ENCODE measurements at places on chromosomes 4 and X.

GRCh38 chr4:172727631-172728030 is 441.0 kb upstream of the GALNT7 start:
- no peak for DNase-seq

GRCh38 chr4:54082168-54082567 is 17.8 kb upstream of the CHIC2 start:
- no peak for DNase-seq

GRCh38 chrX:131987252-131987651 is 35.9 kb upstream of the STK26 start:
- no peak for DNase-seq

- no peak for DNase-seq
Measured at GRCh38 chr4:24683116-24683515, 98.8 kb upstream of the DHX15 start.

- no peak for DNase-seq
Measured at GRCh38 chrX:96692454-96692853, 7.8 kb downstream of the DIAPH2 start.

DNA sequence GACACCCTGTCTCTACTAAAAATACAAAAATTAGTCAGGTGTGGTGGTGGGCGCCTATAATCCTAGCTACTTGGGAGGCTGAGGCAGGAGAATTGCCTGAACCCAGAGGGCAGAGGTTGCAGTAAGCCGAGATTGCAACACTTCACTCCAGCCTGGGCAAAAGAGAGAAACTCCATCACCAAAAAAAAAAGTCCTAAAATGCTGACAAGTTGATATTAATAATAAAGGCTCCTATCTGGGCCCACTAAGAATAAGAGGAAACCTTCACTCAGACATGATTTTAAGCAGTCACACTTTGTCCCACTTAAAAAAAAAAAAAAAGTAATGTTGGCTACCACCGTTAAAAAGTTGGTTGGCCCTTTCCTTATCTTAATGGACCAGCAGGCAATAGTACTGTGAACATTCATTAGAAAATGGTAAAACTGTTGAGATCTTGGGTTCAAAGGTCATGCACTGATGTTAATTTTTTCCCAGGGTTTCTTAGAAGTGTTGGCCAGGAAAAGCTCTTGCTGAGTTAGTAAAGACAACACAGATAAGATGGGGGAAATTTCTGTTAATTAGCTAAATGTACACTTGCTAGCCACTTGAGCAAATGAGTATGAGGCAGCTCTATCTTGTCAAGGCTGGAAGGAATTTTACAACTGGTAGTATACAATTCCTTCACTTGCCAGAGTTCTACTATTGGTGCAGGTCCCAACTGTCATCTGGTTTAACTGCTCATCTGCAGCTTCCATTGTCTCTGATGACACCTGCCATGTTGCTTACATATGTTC is 43.6 kb upstream of the BMP2K start:
- DNase-seq, result no peak

GRCh38 chrX:40015693-40016092 is 82.1 kb downstream of the BCOR start:
- DNase-seq, result no peak

- DNase-seq, result no peak
Measured at GRCh38 chr4:182819751-182820150, 97.4 kb downstream of the DCTD start.

DNA sequence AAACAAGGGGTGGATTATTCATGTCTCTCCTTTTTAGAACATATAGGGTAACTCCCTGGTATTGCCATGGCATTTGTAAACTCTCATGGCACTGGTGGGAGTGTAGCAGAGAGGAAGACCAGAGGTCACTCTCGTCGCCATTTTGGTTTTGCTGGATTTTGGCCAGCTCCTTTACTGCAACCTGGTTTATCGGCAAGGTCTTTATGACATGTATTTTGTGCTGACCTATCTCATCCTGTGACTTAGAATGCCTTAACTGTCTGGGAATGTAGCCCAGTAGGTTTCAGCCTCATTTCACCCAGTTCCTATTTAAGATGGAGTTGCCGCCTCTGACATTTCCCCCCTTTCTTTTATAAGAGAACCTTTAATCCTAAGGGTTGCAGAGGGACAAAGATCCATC is 45.8 kb downstream of the MGST2 start:
- no peak for DNase-seq

GRCh38 chrX:9466124-9466495 is 1.3 kb downstream of the TBL1X start:
- DNase-seq, result no peak

DNA sequence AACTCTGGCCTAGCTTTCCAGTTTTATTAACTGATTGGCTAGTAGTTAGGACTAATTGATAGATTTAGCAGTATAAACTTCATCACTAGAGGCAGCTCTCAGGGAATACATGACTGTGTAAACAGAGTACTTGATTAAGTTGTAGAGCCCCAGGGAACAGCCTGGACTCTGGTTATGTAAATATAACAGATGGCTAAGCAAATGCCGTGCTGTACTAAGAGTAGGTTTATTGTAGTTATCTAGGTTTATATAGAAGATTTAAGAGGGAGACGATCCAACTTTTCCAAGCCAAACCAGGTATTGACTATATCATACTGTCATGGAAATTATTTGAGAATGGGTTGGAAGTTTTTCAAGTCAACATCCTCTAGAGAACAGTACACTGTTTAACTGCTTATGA is 463.4 kb upstream of the GRID2 start:
- no peak for DNase-seq

DNA sequence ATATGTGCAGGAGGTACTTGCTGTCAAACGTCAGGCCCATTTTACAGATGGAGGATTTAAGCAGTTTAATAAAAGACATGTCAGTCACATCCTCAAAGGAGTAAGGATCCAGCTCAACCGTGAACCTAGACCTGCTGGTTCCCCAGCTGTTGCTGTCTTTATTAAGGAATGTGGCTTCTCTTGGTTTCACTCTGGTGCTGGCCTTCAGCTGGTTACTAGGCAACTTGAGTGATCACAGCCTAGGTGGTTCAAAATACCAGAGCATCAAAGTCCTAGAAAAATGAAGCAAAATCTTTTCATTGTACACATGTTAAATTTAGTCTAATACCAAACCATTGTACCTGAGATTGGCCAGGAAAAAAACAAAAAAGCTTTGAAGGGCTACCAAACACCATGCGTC is 32.7 kb upstream of the GLRA2 start:
- no peak for DNase-seq

- peak; percentile 13 for DNase-seq
Measured at GRCh38 chrX:40266490-40267333, 169.0 kb upstream of the BCOR start.

GRCh38 chr4:123939621-123940020 is 543.0 kb downstream of the SPRY1 start:
- no peak for DNase-seq

DNA sequence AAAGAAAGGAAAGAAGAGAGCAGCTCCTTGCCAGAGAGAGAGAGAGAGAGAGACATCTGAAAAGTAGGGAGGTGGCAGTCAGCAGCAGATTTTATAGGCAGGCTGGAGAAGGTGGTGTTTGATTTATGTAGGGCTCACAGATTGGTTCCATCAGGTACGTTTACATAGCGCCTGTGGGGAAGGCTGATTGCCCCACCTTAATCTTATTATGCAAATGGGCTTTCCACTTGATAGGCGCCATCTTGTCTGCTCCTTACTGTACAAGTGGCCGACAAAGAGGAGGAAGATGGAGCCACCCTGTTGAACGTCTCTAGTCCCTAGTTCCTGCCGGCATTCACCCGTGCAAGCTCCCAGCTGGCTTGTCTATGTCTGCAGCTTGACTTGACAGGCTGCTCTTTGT is 49.1 kb upstream of the DHRSX start:
- no peak for DNase-seq

DNA sequence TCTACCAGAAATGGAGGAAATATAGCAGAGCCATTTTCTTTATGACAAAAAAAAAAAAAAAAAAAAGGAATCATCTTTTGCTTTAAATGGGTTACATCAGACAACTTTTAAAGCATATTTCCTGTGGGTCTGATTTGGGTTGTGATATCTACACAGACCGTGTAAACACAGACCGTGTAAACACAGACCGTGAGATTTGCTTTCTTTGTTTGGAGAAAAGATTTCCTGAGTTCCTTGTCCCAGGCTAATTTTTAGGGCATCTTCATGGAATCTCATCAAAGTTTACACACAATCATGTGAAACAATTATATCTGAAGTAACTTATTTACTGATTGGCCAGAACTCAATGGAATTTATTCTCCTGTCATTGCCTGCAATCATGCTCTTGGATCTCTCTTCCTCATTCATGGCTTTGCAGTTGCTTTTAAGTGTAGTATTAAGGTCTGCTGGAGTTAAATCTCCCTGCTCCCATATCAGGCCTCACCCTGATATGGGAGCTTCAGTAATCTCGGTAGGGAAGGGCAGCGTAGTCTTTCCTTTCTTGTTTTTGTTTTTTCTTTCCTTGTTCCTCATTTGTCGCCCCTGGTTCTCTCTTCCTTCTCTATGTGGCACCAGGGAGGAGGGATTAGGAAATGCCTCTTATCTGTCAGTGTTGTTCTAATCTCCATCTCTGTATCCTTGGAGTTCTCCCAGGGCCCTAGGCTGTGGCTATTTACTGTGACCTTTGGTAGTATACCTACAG is 248.6 kb upstream of the JADE1 start:
- DNase-seq, result no peak

DNA sequence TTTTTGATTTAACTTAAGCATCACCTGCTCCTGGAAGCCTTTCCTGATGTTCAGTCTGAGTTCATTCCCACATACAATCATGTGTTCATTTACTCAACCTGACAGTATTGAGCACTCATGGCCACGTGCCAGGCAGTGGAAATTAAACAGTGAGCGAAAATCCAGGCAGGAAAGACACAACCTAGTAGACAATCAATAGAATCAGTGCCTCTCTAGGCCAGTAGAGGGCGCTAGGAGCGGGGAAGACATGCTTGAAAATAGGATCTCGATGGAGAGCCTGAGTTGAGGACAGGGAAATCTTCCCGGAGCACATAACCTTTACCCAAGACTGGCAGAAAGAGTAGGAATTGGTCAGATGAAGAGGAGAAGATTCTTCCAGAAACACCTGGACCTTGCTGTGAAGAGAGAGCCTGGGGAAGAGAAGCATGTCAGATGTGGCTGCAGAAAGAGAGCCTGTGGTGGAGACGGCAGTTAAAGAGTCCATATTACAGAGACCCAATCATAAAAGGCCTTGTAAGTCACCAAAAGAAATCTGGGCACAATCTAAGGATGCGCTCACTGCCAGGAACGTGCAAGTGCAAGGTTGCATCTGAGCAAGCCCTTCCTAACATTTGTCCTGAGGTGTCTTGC is 103.5 kb downstream of the LDB2 start:
- DNase-seq, result no peak

DNA sequence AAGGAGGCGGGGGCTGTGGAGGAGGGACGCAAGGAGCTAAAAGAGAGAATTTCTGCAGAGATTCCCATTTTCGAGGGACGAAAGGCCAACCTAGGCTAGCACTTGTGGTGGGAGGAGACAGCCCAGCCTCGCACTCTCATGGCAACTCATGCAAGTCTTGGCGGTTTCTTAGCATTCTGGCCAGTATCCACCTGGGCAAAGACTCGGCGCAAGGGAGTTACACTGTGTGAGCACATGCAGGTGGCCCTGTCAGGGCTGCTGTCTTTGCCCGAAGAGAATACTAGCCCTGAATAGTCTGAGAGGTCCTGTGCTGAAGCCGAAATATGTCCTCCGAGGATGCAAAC is 15.5 kb downstream of the MCF2 start:
- no peak for DNase-seq

All from stimulated activated CD8-positive, alpha-beta memory T cell treated with anti-CD3 and anti-CD28 coated beads, Interleukin-4, amount 100 ng/mL, for 1 hour (primary cell).